ENCODE measurements at places on chromosomes 16 and 17.

DNA sequence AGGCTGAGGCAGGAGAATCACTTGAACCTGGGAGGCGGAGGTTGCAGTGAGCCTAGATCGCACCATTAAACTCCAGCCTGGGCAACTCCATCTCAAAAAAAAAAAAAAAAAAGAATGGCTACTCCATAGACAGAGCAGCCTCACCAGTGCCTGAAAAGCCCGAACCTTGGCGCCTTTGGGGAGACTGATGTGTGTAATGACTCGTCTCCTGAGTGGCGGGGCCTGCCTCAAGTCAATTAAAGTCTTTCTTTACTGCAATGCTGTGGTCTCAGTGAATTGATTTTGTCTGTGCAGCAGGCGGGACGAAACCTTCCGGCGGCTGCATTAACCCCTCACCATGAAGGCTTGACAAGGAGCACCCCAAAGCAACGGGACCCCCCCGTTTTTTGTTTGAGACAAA, 3.5 kb upstream of the UQCC4 start:
- no peak for DNase-seq

GRCh38 chr16:49844359-49844758, 11.6 kb downstream of the ZNF423 start:
- no peak for DNase-seq

- no peak for DNase-seq
Measured at GRCh38 chr16:65773301-65773874, 593.1 kb upstream of the CDH5 start.

DNA sequence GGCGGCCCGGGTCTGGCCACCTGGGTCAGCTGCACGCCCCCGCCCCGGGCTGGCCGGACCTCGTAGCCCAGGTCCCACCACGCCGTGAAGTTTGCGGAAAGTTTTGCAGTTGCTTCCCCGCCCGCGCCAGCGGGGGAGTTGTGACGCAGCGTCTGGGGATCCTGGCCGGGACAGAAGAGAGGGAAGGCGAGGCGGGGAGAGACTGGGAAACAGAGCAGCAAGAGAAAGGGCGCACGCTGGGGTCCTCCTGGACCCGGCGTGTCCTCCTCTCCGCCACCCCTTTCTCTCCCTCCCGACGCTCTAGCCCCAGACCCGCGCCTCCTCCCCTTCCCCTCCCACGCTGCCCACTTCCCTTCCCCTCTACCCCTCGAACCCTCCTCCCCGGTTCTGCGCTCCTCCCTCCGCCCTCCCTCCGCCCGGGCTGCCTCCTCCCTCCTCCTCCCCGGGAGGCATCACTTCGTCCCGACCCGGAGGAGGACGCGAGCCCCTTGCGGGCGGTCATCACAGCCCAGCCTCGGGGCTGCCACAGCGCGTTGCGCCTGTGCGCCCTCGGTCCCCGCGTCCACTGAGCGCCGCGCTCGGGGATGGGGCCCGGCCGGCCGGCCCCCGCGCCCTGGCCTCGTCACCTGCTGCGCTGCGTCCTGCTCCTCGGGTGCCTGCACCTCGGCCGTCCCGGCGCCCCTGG, at the start of gene MRC2:
Gene MRC2, plus strand, starts transcription at position 452 of the 685 bp plus-strand sequence. Its CDS starts 133 bp downstream, at position 585.
- peak; percentile 32 for DNase-seq

DNA sequence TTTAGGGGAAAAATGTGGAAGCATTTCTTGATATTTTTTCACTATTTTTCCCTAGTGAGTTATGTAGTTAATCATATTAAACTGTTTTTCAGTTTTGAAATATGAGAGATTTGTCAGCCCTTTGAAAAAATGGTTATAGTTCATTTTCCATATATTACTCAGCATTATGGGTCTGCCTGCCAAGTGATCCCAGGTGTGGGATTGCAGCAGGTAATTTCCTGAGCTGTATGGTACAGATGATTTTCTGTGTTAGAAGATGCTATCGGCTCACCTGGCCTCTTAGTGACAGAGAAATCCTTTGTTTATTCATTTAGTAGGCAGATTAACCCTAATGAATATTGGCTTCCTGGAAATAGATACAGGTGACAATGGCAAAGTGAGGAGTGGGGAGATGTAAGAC, 275.1 kb upstream of the TBX2 start:
- no peak for DNase-seq

- no peak for DNase-seq
Measured at GRCh38 chr16:1982013-1982433, 754 bp upstream of the NOXO1 start.

DNA sequence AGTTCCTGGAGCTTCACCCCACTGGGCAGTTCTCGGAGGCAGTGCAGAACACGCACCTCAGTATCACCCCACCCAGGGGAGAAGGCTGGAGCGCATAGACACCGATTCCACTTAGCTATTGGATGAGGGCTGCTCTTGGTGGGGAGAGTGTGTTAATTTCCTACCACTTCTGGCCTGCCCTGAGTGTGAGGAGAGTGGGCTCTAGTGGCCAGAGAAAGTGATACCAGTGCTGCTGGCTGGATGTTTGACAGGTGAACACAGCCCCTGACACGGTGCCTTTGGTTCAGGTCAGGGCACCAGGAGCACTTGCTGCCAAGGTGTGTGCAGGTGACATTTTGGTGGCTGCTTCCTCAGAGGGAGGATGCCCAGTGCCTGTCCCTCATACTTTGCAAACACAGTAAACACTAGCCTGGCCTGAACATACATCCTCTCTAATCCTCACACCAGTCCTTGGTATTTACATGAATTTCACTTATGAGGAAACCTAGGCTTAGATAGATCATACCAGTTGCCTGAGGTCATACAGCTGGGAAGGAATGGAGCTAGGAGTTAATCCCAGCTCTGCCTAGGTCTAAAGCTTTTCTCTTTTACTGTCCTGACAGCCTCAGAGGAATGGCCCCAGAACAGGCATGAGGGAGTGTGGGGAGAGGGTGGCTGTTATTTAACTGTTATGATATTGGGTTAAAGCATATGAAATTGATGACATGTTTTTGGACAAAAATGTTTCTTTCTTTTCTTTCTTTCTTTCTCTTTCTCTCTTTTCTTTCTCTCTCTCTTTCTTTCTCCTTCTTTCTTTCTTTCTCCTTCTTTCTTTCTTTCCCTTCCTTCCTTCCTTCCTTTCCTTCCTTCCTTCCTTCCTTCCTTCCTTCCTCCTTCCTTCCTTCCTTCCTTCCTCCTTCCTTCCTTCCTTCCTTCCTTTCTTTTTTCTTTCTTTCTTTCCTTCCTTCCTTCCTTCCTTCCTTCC, 21.0 kb upstream of the ITGAX start:
- no peak for DNase-seq

GRCh38 chr17:62870030-62870541, 62.0 kb upstream of the MARCHF10 start:
- no peak for DNase-seq

GRCh38 chr16:57591086-57591869, 37.2 kb upstream of the ADGRG1 start:
- DNase-seq, result peak; percentile 50

DNA sequence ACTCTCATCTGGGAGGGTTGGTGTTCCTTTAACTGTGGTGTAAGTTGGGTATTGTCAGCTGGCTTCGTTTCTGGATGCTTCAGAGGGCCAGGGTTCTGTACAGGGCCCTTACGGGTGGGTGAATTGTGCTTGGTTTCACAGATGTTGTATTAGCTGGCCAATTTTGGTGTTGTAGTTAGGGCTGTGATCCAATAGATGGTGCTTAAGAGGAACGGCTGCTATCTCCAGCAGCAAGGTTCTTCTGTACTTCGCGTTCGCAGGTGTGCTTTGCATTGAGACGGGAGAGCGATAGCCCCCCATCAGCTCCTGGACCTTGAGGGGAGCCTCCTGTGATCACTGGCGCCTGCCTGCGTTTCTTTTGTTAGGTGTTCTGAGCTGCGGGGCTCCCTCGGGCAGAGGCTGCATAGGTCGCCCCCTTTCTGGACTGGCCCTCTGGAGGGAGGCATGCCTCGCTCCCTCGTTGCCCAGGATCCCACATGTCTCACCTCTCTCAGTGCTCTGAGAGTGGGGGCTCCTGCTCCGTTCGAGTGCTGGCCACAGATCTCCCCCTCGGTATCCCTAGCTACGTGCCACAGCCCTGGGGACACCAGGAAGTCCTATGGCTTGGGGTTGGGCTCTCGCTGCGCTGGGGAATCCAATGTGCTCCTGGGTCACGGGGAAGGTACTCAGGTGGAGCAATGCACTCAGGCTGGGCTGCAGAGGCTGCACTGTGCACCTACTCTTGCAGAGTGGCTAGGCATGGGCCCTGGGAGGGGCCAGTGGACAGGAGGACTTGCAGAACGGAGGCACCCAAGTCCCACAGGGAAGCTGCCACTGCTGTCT, 837 bp upstream of the PRDM7 start:
- DNase-seq, result no peak

DNA sequence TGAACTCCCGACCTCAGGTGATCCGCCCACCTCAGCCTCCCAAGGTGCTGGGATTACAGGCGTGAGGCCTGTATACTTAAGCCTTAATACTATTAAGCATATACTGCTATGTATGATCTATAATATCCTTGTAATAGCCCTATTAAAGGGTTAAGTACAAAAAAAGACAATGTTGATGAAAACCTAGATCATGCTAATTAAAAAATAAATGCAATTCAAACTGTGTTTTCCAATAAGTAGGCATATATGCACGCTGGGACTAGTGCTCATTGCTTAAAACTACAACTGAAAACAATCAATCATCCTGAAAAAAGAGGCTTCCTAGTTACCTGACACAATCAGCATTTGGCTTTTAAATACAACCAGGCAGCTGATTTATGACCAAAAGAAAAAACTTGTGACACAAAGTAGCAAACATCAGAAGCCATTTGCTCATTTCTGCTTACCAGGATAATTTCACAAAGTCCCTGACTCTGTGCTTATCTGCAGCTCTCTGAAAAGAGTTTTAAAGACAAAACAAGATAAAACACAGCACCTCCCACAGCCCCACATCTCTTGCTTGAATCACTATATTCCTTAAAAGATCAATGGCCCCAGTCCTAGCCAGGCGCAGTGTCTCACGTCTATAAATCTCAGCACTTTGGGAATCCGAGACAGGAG, 11.1 kb downstream of the ZNF385C start:
- no peak for DNase-seq

DNA sequence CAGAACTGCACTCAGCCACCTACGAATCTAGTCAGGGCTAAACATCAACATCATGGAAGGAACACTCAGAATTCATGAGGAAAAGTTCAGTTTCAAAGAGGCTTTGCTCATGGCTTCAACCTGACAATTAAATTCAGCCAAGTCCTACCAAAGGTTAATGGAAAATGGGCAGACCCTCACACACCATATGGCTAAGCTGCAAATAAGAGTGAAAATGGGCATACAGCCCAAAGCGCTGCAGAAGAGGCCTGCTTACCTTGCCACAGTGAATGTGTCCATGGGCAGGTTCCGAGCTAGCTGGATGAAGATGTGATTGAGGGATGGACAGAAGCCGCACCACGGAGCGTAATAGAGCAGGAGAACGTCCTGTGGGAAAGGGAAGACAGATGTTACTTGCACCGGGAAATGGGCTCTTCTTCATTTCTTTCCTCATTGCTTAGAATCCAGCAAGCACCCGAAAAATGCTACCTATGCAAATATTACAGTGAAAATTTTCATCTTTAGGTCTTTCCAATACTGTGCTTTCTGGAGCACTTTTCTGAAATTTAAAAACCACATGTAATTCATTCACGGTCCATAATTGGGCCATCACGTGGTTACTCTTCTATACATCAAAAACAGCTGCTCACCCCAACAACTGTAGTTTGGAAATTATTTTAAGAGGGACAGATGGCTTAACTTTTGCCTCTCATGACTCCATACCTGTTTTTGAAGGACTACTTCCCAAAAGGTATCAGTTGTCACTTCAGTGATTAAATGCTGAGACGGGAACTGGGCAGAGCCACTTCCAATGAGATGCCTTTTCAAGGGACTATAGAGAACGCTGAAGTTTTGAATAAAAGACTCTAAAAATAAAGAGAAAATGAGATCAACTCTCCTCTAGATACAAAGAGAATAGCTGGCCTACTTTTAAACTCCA, 19.6 kb downstream of the SNN start:
- no peak for DNase-seq

DNA sequence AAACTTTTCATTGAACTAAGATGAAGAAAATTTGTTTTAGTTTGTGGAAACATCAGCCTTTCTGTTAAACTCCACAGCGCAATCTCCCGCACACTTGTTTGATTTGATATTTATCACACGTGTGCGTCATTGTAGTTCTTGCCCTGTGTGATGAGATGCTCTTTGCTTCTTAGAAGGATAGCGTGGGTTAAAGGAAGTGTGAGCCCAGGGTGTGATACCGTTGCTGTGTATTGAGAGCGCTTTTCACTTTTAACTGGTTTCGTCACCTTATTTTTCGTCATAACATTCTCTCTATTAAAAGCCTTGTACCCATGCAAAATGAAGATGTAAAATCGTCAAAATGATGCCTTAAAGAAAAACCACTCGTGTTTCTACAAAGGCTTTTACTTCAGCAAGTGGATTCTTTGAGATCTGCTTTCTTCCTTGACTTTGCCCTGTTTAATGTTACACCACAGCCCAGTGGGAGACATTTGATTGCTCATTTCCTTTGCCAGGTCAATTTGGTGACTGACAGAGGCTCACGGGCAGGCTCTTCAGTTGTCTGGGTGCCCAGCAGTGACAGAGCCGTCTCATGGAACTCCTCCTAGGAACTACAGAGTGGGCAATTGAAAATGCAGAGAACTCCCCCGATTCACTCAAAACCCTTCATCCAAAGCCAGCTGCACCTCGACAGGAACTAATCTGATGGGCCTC, 61.1 kb downstream of the RPA1 start:
- no peak for DNase-seq

- no peak for DNase-seq
Measured at GRCh38 chr16:13936155-13936554, 16.2 kb downstream of the ERCC4 start.
